ENCODE measurements at places on chromosomes 4 and X.

DNA sequence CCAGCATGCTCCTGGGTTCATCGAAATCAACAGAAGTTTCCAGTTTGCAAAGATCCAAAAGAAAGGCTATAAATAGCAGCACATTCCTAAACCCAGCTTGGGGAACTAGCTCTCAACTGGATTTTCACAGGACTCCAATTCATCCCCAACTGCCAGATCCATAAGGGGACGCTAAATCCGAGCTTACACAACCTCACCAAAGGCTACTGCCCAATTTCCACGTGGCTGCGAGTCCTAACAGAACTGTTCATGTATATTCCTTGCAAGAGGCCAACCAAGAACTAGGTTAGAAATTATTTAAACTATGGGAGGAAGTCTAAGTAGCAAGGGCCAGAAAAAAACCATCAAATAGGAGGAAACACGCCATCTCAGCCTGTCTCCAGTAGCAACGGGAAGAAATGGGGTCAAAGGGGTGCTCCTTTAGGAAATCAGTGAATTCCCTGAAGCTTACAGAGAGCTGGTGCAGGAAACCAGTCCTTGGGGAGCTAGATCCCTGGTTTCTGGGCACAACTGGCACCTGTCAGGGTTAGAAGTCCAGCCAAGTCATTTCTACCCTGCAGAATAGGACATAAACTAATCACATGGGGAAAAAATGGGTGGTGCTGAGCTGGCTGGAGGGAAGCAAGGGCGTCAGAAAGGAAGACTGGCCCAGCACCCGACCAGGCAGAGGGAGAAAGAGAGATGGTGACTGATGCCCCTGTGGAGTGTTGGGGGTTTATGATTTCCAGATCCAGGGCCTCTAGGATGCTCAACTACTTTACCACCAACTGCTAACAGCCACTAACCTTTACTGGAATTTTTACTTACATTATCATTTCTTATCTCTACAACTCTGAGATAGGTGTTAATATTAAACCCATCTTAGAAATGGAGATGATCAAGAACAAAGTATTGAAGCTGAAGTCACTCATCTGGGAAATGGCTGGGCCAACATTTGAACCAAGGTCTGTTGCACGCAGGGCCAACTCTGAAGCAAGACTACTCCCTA, 20.5 kb downstream of the RELL1 start:
- DNase-seq = no peak

DNA sequence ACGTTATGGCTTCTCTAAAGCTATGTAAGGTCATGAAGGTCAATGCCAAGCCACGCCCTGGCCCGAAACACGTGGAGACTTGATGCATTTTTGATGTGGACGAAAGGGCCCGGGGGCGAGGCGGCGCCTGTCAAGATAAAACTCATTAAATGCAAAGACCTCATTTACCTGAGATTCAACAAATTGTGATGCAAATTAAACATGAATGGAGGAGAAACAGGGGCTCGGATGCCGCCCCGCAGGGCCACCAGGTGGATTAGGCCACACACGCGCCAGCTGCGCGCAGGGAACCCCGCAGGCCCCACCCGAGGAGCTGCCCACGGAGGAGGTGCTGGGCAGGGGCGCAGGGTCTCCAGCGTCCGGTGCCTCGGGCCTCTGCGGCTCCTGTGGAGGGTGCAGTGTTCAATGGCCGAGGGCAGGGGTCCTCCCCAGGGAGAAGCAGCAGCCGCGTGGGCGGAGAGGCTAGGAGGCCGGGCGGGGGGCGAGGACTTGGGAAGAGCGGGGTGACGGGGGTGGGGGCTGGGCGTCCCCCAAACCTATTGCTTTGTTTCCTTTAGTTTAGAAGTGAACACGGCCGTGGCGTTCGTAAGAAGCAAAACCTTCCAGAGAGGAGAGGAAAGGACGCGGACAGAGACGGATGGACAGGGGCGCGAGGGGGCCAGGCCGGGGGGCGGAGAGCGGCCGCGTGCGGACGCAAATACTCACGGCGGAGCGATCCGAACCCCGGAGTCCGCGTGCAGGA, 40.4 kb downstream of the CPLX1 start:
- DNase-seq = no peak

GRCh38 chr4:94877973-94878372, 120.2 kb downstream of the BMPR1B start:
- no peak for DNase-seq

GRCh38 chr4:54942721-54943120, 182.7 kb downstream of the KDR start:
- no peak for DNase-seq

- DNase-seq = no peak
Measured at GRCh38 chr4:157217708-157218107, 2.8 kb upstream of the GRIA2 start.

DNA sequence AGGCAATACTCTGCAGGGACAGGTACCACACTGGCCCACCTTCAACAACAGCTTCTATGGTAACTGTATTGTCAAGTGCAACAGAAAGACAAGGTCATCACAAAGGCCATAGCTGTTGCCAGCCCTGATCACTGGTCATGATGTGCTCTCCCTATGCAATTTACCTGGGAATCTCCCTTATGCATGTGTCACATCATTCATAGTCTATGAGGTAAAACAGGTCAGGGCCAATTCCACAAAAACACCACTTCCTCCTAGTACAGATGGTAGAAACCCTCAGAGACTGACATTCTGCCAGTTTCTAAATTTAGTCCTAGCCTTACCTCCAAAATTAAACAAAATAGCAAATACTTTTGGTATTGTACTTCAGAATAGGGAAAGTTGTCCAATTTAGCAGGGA, 132.8 kb downstream of the MGST2 start:
- no peak for DNase-seq

DNA sequence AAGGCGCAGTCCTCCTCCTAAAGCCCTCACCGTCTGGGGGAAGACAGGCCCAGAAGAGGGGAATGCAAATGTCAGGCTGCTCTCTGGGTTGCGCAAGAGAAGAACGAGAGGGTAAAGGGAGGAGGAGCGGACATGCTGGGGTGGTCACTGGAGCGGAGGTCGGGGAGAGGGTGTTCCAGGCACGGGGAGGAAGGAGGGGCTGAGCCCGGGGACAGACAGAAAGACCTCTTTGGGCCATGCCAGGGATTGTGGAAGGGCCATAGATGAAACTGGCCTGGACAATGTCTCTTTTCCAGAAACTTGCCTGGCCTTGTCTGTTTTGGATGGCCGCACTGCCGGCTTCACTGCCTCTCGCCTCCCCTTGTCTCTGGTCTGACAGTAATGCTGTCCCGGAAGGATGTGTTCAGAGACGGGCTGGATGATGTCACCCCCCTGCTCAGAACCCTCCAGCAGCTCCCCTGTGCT, 121.0 kb downstream of the SORCS2 start:
- DNase-seq = no peak

DNA sequence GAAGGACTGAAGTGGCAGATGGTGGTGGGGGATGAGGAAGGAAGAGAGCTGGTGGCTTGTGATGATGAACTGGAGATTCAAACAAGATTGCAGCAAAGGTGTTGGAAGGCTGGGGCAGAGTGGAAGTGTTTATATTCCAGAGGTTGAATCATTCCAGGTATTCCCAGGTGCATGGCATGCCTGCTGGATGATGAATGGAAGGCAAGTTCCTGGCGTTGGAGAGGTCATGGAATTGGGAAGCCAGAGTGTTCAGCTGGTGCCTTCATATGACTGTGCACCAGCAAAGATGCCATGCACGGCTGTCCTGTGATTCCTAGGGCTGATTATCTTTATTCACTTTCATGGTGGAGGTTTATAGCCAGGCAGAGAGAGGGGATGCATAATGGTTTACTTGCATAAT, 135.8 kb upstream of the PUDP start:
- DNase-seq = no peak

GRCh38 chr4:153275380-153276276, 68.9 kb upstream of the MND1 start:
- no peak for DNase-seq

DNA sequence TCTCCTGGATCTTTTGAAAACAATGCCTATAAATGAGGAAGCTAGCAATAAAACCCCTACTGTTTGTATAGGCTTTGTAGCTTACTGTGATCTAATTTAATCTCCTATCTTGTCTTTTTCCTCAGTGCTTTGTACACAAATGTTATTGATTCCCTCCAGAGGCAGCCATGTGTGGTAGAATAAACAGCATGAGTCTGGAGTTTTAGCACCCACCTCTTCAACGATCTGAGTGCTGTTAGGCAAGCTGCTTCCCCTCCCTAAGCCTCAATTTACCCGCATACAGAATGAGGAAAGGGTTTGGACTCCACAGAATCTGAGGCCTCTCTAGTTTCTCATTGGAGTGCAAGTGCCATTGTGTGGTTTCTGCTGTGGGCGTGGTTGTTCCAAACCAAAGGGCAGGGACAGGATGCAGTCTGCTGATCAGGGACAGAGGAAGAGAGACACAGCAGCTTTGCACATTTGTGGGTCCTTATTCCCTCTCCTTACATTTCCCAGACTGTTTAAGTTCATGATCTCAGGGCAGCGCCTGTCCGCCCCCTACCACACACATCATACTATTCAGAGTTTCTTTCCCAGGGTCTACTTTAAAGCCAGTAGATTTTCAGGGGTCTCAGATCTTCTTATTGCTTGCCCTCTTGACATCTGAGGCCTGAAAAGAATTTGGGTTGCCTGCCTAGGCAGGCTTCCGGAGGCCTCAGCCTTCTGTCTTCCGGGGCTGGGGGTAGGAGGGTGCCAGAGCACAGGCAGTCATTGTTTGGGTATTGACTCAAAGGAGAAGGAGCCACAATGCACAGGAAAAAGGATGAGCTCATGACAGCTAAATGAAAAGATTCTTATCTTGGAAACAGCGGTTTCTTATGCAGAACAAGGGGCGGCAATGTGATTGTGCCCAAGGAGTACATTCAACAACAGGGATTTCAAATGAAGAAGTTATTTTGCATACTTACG, 114.9 kb upstream of the TEX13D start:
- no peak for DNase-seq

GRCh38 chr4:154807042-154807630, 26.1 kb downstream of the RBM46 start:
- no peak for DNase-seq

- DNase-seq = no peak
Measured at GRCh38 chr4:189870511-189871234, 70.0 kb upstream of the FRG1 start.

GRCh38 chr4:5368426-5368825, 317.1 kb downstream of the STK32B start:
- no peak for DNase-seq

DNA sequence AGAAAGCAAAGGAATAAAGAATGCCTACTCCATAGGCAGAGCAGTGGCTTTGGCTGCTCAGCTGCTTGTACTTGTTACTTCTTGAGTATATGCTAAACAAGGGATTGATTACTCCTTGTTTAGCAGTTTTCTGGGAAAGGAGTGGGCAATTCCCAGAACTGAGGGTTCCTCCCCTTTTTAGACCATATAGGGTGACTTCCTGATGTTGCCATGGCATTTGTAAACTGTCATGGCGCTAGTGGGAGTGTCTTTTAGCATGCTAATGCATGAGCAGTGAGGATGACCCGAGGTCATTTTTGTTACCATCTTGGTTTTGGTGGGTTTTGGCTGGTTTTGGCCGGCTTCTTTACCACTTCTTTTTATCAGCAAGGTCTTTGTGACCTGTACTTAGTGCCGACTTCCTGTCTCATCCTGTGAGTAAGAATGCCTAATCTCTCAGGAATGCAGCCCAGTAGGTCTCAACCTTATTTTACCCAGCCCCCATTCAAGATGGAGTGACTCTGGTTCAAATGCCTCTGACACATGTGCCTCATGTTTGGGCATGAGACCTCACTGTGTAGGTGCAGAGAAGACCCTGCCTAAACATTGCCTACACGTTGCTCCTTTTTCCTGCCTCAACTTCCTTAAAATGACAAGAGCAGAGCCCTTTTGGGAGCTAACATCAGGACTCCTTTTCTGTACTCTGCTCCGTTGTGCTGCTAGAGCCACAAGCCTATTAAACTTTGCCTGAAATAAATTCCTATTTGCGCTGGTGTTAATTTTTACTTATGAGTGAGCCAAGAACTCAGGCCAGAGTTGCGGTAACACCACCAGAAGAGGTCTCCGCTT, 21.0 kb upstream of the UBA6 start:
- DNase-seq = no peak

DNA sequence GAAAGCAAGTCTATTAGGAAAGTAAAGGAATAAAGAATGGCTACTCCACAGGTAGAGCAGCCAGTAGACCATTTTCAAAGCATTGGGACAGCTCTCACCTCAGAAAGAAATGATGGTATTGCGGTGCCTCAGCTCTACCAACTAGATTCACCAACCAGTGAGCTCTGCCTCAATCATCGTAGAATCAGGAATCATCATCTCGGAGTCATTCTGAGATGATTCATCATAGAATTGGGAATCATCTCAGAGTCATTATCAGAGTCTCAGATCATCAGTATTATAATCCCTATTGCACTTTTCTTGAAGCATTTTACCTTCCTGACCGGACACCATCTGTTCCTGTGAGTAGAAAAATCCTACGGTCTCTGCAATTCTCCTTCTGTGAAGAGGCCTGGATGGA, 17.5 kb upstream of the SAT1 start:
- DNase-seq = no peak

GRCh38 chrX:43750248-43750676, 94.2 kb downstream of the MAOA start:
- no peak for DNase-seq

DNA sequence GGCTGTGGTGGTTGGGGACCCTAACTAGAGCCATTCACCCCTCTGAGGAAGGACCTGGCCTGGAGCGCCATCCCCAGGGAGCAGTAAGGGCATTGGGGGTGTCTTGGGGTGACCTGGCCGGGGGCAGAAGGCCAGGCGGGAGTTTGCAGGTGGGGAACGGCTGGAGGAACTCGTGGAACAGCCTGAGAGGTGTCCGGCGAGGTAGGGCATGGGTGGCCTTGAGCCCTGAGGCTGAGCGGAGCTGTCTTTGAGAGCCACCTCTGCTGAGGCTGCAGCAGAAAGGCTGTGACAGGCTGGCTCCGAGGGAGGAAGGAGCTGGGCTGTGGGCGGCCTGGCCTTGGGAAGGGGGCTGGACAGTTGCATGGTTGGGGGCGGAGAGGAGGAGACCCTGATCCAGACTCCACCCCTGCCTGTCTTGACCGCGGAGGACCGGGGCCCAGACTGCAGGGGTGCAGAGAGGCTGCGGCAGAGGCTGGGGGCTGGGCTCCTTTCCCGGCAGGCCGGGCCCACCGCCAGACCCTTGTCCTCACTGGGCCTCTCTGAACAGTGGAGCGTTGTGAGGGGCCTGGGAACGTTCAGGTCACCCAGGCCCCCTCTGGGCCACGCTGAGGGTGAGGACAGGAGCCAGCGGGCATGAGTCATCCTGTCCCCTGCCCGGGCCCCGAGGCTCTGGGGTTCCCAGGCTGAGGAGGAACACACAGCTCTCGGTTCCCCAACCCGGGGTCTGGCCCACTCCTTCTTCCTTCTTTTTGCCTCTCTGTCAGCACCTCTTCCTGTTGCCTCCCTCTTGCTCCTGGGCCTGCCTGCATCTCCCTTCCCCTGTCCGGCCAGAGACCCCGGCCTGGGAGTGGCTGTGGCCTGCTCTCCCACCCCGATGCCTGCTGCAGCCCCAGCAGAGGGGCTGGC, 8.1 kb downstream of the SH3BP2 start:
- no peak for DNase-seq

DNA sequence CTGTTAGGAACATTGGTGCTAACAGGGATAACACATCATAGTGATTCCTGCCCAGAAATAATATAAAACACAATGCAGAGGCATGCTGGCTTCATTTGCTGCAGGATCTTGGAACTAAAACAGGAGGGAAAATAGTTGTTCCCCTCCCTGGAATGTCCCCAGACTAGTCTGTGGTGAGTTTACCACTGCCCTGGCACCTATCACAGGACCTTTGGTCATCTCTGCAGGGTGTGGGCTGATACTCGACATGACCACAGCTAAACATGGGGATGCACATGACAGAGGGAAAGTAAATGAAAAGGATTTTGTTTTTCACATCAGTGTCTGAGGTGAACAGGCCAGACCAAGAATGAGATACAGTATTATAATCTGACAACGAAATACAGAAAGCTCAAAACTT, 160.2 kb upstream of the DKK2 start:
- DNase-seq = no peak

Measured in activated CD8-positive, alpha-beta memory T cell treated with anti-CD3 and anti-CD28 coated beads for 1 hour (primary cell).